ENCODE measurements at places on chromosomes 4 and X. TPM values are rescaled to one million over a fixed set of nuclear protein-coding genes. Genes with fewer than 3 reads are reported as not detected.

DNA sequence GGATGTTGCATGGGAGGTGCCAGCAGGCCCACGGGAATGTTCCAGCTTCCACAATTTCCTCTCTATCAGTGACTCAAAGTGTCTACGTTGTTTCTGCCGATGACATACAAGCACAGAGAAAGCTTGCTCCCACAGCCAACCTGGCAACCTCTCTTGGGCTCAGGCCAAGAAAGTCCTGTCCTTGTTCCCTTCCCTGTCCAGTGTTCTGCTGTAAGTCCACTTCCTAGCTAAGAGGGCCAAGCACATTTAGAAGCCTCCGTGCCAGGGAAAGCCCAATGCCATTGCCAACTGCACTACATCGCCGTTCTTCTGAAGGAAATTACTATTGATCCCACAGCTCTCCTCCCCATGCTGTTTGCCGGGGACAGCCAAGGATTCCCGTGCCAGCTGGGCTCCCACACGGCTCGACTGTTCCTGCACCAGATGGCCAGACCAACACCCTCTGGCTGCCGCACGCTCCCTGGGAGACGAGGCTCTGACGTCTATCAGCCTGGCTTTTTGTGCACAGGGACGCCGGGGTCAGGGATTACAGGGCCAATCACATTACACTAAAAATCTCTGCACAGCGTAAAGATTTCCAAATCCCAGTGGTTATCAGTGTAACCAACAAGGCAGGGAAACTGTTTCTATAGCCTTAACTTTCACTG is 284.0 kb downstream of the BCOR start:
- no peak for DNase-seq

DNA sequence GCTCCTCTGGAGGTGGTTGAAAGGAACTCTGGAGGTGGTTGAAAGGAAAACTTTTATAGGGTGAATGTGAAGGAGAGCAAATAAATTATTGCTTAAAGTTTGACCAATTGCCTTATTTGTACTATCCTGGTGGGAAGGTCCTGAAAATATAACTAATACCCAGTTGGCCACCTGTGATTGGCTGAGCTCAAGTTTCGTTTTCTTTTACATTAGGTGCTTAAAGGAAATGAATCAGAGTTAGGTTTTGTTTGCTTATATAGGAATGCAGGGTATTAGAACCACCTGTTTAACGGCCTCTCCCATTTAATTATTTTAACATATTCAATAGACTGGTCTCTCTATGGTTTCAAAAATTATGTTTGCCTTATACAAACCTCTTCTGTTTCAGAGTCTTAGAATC is 497.6 kb downstream of the PRR32 start:
- DNase-seq = no peak

GRCh38 chrX:132001127-132001526 is 22.0 kb upstream of the STK26 start:
- no peak for DNase-seq

- no peak for DNase-seq
Measured at GRCh38 chr4:151862766-151863165, 102.0 kb upstream of the GATB start.

DNA sequence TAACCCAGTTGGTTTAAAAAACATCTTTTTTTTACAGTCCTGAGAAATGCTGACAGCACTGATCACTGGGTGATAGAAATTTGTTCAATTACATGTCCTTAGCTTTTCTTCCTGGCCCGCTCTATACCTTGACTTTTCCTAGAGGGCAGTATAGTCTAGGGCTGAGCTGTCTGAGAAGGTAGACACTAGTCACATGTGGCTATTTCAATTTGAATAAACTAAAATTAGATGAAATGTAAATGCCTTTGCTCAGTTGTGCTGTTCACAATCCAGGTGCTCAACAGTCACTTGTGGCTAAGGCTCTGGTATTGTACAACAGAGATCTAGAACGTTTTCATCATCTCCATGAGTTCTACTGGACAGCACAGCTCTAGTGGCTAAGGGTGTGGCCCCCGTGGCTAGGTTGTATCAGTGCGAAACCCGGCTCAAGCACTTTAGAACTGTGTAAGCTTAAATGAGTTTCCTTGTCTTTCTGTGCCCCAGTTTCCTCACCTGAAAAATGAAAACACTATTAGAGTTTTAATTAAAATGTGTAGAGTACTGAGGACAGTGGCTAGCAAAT is 111.6 kb upstream of the WDR17 start:
- DNase-seq = no peak

OTOP1 gene
- total RNA-seq = not detected

DNA sequence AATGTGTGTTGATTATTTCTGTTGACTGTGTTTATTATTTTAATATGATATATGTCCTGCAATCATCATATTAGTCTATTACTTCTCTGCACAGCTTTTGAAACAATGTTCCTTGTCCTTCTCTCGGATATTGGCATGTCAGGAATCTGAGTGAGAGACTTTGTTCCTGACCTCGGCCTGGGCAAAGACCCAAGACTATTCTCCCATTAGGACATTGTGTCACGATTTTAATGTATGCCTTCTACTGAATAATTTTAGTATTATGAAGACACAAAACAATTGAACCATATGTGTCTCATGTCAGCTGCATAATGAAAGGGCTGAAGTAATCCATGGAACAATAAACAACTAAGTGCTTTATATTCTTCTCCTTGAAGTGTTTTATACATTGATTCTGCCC is 580.8 kb upstream of the TENM3 start:
- no peak for DNase-seq

All from CD4-positive, alpha-beta T cell (primary cell).